Effector CD4-positive, alpha-beta T cell (primary cell): ENCODE measurements at places on chromosomes 6 and 20.

- DNase-seq: no peak
These were observed 30.6 kb downstream of the ELMO2 start for GRCh38 chr20:46375771-46376170.

GRCh38 chr6:52643158-52643557 lies 27.8 kb upstream of the TMEM14A start:
- no peak for DNase-seq

DNA sequence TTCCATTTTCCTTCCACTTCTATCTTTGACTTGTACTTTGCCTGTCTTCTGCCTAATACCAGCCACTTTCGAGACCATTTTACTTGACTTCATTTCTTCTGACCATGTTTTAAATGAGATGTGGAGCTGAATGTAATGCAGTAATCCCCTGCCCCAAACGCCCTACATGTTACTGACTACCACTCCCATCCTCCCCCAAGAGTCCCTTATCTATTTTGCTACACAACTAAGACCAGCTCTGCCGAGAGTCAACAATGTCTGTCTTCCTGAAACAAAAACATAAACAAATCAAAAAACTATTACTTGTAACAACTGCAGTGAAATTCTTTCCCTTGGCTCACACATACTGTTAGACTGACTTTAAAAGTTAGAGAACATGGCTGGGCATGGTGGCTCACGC lies 27.1 kb upstream of the KIAA1586 start:
- DNase-seq: no peak

- DNase-seq: no peak
These were observed 39.2 kb upstream of the RNF8 start for GRCh38 chr6:37314487-37315156.

DNA sequence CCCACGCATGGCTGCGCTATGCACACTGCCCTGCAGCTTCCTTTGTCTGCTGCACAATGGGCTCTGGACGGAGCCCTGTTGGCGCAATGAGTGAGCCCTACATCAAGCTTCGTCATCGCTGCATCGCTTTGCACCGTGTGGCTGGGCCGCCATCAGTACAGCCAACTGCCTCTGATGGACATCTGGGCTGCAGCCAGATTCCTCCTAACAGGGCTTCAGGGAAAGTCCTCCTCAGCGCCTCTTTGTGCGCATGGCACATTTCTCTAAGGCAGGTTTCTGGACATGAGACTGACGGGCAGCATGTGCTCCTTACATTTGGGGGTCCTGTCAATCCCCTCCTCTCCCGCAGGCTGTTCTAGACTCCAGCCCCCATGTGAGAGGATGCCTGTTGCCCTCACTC lies 29.7 kb upstream of the ANGPT4 start:
- DNase-seq: no peak

DNA sequence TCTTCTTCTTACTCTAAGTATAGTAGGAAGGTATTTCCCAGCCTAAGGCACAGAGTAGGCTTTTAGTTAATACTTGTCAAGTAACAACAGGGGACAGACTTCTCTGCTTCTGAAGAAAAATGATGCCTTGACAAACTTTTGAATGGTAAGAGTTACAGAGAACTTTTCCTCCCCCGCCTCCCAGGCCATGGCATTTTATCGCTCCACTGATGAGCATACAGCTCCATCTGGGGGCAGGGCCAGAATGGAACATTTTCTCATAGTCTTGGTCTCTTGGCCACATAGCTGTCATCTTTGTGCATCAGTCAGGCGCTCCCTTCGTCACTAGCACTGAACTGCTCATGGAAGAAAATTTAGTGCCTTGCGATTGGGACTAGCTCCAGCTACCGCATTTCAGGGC lies 1066.8 kb upstream of the CITED2 start:
- DNase-seq: no peak

GRCh38 chr6:126698732-126699240 lies 358.9 kb downstream of the CENPW start:
- DNase-seq: no peak

DNA sequence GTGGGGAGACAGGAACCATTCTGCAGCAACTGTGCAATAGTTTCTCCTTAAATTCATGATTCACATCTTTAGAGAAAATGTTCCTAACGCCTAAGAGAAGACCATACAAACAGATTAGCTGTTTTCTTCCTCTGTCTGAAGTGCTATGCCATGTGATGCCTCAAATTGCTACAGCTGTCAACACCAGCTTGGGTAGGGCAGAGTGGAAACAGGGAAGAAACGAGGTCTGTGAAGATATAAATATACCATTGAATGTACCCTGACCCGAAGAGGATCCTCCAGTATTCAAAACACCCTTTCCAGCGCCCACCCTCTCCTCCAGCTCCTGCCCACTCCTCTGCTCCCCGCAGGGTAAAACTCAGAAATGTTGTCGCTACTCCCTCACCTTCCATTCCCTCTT lies 40.3 kb upstream of the PRND start:
- no peak for DNase-seq

DNA sequence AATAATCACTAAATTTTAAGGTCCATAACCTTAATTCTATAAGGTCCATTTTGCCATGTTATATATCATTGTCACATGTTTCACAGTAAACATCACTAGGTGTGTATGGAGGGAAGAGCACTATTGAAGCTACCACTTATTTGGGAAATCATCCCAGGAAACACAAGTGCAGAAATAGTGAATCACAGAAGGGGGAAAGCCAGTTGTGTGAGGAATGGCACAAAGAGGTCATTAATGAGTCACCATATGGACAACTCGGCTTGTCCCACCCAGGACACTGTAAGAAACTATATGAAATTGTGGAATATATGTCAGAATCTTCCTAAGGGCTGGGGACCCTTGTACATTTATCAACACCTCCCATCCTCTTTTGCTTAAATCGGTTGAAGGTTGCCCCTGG lies 13.7 kb downstream of the BTN3A1 start:
- DNase-seq: no peak

DNA sequence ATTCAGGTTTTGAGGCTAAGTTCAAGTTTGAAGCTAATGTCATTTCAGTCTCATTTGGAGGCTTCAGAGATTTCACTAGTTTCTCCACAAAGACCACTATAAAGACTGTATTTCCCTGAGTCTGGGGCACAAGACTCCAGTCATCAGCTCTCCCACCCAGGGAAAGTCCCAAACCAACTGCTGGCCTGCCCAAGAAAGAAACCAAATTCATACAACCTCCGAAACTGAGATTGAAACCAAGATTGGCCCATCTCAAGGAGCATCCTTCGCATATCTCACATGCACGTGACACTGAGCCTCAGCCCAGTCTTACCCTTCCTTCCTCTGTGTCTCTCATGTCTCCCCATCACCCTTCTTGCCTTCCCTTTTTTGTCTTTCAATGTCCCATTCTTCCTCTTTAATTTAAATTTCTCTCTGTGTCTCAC lies 3.5 kb upstream of the LTA start:
- DNase-seq: peak; percentile 72

DNA sequence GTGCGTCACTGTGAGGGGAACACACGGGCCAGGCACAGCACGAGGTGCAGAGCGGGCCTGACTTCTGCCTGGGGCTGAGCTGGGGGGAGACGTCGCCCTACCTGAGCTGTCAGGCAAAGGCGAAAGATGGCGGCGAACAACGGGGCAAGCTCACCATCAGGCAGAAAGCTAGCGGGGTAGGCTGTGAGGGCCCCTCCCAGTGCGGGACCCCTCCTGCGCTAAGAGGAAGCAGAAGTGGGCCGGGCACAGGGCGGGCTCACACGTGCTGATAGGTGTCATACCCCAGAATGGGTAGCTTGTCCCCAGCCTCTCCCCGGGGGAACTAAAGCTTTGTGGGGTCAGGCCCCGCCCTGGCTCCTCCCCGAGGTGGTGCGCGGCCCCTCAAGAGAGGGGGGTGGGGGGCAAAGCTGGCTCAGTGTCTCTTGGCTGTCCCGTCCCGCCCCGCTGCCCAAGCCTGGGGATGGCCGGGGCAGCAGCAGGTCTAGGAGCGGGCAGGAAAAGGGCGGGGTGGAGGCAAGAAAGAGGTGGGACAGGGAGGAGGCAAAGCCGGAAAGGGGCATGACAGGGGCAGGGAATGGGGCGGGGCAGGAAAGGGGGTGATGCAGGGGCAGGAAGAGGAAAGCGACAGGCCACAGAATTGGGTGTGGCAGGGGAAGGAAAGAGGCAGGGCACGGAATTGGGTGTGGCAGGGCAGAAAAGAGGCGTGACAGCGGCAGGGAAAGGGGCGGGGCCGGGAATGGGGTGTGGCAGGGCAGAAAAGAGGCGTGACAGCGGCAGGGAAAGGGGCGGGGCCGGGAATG lies 14.7 kb downstream of the UCKL1 start:
- peak; percentile 69 for DNase-seq

DNA sequence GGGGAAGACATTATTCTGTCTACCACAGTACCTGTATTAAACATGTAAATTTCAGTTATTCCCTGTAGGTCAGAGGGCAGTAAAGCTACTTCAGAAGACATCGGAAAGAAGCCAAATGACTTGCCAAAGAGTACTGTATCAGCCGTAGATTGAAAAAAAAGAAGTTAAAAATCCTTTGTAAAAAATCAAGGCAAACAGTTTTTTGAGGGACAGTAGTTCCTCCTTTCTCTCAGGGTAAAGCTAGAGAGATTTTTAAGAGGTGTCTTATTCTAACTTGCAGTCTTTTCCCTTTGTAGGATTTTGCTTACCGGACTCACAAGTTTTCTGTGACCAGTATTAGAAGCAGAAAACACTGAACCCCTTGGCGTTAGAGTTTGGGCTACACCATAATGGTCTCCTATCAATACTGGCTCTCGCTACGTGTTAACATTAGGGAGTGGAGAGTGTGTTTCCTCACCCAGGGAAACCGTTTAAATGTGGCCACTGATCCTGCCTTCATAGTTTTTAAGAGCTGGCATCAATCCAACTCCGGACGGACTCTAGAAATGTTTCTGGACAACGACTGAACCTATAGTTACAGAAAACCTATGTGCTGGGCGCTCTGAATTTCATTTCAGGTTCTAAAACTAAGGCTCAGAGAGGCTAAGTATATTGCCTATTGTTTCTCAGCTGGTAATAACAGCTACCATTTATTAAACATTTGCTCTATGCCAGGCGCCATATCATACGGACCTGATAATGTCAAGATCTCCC lies 1.3 kb upstream of the ASXL1 start:
- DNase-seq: no peak

DNA sequence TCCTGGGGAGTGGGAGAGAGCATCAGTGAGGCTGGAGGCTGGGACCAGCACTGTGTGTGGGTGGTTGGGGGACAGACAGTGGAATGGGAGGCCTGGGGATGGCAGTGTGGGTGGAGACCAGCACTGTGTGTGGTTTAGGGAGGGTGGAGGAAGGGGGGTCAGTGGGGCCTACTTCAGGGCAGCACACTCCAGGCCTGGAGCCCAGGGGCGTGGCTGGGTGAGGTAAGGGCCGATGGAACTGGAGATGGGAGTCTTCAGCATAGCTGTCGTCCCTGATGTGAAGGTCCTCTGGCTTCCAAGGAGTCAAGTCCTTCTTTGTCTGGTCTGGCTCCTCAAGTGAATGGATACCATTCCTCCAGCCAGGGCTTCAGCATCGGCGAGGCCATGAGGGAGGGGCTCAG lies 18.6 kb downstream of the KCNK17 start:
- DNase-seq: no peak

DNA sequence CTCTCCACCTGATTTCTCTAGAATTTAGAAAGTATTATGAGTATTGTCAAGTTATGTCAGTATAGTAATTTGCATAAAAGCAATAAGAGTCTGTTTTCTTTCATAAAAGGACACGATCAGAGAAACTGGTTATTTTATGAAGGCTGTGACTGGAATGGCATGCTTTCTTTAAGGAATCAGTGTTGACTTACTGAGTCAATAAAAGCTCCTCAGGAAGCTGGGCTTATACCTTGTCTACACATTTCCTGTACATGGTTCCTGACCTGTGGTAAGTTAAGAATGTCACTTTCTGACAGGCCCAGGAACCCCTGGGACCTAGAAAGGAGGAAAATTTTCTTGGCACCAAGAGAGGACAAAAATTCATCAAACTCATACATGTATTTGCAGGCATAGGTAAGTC lies 1224.0 kb upstream of the ADGRB3 start:
- no peak for DNase-seq

- DNase-seq: no peak
These were observed 43.3 kb downstream of the TP53INP2 start for GRCh38 chr20:34747479-34747878.

- no peak for DNase-seq
These were observed 67.0 kb downstream of the SLX4IP start for GRCh38 chr20:10502098-10502526.

DNA sequence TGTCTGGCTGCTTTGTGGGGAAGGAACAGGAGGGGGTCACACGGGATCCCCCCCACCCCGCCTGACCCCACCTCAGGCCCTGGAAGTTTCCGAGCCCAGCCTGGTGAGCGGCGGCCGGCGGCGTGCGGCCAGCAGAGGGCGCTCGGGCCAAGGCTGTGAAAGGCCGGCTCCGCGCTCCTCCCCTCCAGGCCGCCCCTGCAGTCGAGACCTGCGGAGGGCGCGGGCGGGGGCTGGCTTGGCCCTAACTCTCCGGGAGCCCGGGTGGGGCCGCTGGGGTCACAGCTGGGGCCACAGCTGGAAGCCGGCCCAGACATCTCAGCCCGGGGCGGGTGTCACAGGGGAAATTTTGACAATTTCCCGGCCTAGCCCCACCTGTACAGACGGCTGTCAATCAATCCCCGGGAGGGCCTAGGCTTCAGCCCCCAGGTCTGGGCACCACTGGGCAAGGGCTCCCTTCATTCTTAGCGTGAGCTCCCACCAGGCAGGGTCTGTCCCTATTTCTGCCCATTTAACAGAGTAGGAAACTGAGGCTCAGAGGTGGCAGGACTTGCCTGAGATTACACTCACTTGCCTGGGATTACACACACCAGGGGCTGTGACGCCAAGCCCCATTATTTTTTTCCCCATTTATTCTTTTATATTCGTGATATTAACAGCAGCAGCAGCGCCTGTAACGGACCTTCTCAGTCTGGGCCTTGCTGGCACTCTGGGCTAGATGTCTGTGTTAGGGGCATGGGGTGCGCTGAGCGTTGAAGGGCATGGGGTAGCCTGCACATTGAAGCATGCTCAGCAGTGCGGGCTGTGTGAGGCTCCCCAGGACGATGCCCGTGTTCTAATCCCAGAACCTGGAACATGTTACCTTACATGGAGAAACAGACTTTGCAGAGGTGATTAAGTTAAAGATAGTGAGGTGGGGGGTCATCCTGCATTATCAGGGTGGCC lies 23.0 kb downstream of the ZBP1 start:
- DNase-seq: peak; percentile 67

DNA sequence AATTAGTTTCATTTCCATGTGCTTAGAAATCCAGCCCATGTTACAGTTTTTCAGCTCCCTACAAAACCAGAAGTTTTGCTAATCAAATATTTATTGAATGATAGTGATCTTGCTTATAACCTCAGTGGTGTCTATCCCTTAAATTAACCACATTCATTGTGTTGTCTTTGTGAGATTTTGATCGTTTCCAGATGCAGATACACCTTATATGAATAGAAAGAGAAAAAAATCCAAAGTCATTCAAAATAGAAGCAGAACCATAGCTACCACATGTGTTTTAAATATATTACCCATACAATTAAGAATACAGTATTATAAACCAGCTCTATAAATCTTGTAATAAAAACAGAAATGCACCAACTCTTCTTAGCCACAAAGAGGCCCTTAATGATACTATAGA lies 60.6 kb upstream of the RREB1 start:
- no peak for DNase-seq
